ENCODE measurements at places on chromosomes 7 and 10.

DNA sequence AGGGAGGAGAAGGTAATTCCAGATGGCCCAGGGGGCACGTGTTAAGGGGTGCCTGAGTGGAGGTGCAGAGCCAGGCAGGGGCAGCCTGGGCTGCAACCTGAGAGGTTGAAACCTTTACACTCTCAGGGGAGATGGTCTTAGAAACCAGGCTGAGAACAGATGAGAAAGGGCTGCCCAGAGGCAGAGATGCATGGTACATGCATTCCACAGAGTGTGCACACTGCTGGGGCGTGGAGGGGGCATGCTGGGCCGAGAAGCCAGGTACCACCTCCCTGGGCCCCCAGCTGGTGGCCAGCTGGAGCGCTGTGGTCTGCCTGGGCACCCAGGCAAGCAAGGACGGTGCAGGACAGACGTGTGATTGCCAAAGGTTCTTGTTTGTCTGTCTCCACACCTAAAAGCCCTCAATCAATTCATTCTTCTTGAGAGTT is 14.1 kb upstream of the CSGALNACT2 start:
- DNase-seq, result no peak

DNA sequence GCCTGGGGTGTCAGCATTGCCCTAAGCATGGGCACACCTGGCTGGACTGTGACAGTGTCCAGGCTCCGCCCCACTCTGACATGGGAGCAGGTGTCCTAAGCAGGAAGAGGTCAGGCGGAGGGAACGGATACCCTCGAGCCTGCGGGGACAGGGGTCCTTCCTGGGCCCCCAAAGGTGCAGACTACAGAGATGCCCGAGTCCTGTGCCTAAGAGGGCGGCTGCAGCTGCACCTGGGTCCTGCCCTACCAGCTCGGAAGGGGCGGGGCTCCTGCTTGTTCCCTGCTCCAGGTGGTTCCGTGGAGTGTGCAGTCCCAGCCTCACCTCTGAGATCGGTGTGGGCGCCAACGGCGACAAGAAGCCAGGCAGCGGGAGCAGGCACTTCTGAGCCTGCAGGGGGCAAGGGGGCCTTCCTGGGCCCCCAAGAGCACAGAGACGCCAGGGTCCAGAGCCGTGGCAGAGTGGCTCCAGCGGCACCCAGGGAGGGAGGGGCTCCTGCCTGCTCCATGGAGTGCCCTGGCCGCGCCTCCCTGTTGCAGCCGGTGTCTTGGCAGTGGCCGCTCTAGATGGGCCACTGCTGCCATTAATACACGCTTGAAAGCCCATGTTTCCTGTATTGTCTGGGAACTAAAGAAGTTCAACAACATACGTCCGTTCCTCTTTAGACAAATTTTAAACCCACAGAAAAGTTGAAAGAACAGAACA is 64.5 kb upstream of the CACNA2D1 start:
- DNase-seq, result no peak

GRCh38 chr7:156160811-156161210 is 348.5 kb upstream of the SHH start:
- DNase-seq, result no peak

DNA sequence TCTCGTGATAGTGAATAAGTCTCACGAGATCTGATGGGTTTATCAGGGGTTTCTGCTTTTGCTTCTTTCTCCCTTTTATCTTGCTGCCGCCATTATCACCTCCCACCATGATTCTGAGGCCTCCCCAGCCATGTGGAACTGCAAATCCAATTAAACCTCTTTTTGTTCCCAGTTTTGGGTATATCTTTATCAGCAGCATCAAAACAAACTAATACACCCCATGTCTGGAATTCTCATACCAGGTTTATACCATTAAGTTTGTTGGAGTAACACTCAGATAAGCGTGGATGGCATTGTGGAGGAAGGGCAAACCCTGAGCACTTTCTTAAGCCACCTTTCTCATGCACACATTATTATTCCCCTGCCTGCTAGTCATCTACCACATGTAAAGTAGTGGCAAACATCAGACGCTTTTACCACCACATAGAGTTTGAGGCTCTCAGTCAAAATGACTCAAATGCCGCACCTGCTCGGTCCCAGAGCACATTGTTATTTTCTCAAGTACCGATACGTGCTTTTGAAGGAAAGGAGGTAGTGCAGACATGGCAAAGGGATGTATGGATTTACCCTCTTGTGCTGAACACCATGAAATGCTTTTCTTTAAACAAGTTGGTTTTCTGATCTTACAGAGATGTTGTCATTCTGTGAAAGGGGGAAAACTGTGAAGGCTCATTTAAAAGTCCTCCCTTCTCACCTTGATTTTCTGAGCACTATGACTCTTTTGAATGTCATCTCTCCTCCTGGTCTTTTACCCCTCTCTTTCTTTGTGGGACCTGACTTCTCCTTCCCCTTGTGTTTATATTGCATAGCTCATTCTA is 429.7 kb downstream of the EXOC4 start:
- no peak for DNase-seq

DNA sequence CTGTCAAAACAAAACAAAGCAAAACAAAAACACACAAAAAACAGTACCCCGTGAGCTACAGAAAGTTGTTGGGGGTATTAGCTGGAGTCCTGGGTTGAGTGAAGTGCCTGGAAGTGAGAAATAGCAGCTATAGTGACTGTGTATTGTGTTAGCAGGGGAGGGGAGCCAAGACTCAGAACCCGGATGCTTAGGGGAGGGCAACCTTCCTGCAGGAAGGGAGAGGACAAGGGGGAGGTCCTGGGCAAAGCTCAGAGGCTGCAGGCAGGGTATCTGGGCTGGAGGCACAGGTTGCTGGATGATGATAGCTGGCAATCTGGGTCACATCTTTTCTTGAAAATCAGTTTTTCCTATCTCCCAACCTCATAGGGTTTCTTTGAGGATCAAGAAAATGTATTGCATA is 75.8 kb upstream of the PARD3 start:
- no peak for DNase-seq

DNA sequence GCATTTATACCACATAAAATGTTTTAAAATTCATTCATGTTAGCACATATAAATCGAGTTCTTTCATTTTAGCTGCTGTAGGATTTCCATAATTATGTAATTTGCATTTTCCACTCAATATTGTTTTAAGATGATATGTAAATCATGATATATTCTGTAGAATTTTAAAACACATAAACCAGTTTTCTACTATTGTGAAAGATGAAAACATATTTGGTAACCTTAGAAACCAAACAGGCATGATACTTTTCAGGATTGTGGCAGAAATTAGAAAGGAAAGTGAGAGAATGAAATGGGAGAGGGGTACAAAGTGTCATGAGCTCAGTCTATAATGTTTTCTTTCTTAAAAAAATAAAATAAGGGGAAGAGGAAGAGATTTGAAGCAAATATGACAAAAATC is 269.3 kb downstream of the PPP1R3A start:
- DNase-seq, result no peak

Measured in stimulated activated CD4-positive, alpha-beta T cell treated with anti-CD3 and anti-CD28 coated beads, Interleukin-4, amount 100 ng/mL, for 4 hours (primary cell).